ENCODE measurements at places on chromosomes 2 and 18.

DNA sequence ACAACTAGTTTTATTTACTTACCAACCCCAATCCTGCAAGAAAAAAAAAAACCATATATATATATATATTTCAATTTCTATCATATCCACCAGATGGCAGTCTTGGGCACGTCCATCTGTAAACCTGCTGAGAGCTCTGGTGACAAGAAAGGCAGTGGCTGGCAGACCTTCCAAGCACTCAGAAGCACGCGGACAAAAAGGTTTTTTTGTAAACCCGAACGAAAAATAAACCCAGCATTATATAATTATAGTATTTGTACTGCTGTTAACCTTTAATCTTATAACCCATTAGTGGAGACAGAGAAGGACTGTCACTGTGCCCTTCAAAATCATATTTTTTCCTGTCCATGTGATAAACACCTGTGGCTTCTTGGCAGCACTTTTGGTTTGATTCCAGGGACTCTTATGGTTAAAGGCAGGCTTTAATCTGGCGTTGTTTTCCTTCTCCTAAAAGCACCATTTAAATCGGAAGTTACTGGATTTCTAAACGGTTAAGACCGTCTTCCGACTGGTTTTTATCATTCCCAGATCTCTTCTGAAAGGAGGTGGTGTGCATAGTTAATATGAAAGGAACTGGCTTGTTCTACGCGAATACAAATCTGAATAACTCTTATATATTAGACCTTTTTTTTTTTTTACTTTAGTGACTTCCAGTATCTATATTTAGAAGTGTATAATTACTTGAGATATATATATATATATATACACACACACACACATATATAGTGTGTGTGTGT, 31.0 kb upstream of the SLC3A1 start:
- peak; percentile 99 for DNase-seq

- DNase-seq = no peak
Observed at GRCh38 chr2:10220045-10220901, 82.4 kb upstream of the HPCAL1 start.

- DNase-seq = no peak
Observed at GRCh38 chr2:191249156-191249813, 4.1 kb downstream of the MYO1B start.

DNA sequence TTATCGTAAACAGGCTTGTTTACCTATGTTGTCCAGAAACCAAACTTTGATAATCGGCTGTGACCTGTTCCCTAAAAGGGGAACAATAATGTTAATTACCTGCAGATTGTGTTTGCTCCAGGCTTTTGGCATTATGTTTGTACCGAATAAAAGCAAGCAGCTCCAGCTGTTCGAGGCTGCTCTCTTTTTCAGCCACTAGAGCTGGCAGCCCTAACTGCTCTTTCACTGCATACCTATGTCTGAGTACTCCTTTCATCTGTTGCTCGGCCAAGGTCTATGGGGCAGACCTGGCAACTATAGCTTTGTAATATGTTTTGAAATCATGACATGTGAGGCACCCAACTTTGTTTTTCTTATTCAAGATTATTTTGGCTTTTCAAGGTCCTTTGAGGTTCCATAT, 77.8 kb upstream of the EHBP1 start:
- DNase-seq = no peak

DNA sequence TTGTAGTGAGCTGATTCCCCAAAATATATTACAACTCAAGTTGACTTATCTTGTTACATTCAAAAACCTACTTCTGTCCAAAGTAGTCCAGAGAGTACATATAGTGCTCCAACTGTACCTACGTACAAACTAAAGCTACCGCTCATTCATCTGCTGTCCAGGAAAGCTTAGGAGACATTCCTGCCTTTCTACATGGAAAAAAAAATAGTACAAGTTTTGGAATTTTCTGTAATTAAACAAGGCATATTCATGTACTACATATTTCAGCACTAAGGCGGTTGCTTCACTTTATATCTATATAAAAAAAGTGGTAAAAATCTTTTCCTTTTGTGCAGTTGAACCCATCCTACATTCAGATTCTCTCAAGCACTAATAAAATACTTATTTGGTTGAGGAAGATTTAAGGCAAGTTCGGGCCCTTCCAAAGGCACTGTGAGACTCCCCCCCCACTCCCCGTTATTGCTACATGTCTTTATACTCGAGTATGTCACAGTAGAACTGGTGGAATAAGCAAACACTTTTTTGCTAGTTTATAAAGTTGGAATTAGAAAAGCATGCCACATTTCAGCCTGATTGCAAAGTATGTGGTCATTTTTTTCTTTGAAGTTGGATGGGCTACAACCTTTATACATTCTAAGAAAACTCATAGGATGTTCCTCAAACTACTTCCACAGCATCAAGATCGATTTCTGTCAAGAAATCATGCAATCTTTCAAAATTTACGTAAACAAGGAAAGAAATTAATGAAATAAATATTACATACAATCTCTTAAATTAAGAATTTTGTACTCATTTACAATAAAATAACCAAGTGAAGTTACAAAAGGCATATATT, 3.7 kb downstream of the ZFP36L2 start:
- DNase-seq = no peak

GRCh38 chr18:8615397-8616027, 6.3 kb downstream of the RAB12 start:
- no peak for DNase-seq

- peak; percentile 47 for DNase-seq
Observed at GRCh38 chr2:130963849-130964793, 127.4 kb downstream of the ARHGEF4 start.

- peak; percentile 56 for DNase-seq
Observed at GRCh38 chr2:174699993-174700766, 64.1 kb downstream of the CHRNA1 start.

GRCh38 chr18:9477509-9477908, 2.2 kb downstream of the RALBP1 start:
- no peak for DNase-seq

DNA sequence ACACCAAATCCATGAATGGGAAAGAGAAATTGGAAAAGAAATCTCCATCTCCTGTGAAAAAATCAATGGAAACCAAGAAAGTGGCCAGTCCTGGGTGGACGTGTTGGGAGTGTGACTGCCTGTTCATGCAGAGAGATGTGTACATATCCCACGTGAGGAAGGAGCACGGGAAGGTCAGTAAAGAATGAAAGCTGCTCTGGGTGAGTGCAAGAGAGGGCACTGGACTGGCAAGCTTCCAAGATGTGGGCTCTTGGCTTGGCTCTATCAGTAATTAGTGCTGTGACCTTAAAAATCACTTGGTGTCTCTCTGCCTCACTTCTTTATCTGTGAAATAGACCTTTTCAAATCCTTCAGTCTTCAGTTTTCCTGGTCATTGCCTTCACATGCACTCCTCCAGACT, 89.0 kb downstream of the ZNF532 start:
- DNase-seq = peak; percentile 76

GRCh38 chr2:217430916-217431576, 571.2 kb upstream of the TNP1 start:
- no peak for DNase-seq

- no peak for DNase-seq
Observed at GRCh38 chr2:169476459-169476858, 2.8 kb upstream of the BBS5 start.

DNA sequence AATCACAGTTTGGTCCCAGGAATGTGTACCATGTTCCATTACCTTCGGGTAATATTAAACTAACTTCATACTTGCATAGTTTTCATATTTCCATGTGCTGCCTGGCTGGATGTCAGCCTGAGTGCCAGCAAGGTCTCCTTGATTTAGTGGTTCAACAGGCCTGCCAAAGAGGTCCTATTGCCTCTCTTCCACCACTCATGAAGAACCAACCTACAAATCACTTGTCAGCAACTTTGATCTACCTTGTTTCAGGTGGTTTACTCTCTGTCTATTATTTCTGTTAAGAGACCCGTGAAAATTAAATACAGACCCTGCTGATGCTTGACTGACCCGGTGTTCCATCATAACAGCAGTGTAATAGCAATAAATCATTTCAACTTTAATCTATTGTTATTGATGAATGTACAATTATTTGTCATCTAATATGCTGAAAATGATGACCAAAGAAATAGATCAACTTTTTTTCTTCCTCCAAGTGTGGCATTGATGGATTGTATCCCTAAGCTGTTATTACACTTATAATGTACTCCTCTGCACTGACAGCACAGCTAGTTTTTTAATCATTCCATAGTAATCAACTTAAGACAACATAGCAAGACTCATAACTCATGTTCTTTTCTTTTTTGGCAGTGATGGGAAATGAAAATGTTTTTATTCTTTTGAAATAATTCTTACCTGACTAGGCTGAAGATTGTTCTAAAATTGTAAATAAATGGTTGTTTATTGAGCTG, 1220.2 kb upstream of the ACVR2A start:
- DNase-seq = no peak

DNA sequence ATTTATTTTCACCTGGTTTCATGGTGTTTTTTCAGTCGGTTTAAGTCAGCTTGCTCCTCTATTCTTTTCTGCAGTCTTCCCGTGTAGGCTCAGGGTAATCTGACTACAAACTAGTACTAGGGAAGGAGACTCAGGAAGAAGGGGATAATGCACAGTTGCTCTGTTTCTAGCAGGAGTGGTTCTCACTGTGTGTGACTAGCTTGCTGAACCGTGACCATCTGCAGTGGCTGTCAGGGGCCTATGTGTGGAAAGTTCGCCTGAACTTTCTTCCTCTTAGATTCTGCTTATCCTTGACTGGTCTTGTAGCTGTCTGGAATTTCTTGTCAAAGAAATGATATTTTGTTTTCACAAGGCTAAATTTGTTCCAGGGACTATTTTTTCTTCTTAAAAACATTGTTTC, 46.3 kb upstream of the AQP4 start:
- DNase-seq = no peak

DNA sequence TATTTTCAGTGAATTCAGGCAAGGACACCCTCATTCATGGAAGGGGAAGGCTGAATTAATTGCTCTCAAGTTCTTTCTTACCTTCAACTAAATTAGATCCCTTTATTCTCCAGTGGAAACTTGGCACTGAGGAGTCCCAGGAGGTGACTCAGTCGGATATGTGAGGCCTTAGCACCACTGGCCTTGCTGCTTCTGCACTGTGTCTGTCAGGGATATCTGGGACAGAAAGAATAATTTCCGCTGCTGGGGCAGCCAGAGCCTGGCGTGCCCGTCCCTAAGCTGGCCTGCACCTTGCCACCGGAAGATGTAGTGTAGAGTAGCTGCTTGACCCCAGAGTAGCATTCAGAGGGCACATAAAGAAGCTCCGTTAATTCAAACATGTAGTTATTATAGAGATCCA, 53.4 kb downstream of the LIMS1 start:
- DNase-seq = no peak

DNA sequence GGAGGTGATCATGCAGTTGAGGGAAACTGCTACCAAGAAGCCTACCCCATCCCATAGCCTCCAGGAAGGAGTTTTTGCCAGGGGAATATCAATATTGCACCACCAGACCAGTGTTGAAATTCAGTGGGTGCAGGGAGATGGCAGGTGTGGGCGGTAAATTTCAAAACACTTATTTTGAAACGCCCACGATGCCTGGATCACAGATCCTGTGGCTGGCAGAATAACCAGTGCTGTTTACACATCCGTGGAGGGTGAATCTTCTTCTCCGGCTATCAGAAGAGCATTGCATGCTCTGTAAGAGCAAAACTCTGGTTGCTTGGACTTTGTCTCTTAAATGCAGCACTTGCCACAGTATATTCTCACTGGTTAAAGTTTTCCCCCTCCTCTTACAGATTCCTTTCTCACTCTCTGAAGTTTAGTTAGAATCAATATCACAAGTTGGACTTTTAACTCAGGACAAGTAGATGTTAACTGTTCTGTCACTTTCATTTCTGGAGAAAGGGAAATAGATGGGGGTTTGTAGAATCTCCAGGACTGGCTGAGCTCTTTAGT, 70.5 kb upstream of the ZCCHC2 start:
- no peak for DNase-seq

GRCh38 chr2:120693121-120693520, 42.5 kb upstream of the GLI2 start:
- DNase-seq = no peak

DNA sequence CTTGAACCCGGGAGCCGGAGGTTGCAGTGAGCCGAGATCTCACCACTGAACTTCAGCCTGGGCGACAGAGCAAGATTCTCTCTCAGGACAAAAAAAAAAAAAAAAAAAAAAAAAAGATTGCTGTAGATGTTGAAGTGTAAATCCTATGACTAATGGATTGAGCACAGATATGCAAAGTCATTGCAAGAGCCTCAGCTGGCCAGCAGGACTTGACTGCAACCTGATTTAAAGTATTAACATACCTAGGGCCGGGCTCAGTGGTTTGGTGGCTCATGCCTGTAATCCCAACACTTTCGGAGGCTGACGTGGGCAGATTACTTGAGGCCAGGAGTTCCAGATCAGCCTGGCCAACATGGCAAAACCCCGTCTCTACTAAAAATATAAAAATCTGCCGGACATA, 103.4 kb upstream of the MSH2 start:
- DNase-seq = no peak

DNA sequence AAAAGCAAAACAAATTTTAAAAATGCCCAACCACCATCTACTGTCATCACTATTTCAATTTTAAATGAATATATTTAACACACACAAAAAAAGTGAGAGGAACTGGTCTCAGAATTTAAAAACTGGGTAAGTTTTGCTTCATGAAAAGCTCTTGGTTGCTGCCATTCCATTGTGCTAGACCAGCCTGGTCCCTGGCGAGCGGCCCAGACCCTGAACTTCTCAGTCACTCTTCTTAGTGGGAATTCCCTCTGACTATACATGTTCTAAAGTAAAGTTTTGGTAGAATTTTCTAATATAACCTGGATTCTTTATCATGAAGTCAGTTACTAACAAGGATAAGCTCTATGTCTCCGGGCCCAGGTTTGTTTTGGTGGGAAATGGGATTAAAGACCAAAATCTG, 34.8 kb upstream of the TMEM177 start:
- DNase-seq = no peak

DNA sequence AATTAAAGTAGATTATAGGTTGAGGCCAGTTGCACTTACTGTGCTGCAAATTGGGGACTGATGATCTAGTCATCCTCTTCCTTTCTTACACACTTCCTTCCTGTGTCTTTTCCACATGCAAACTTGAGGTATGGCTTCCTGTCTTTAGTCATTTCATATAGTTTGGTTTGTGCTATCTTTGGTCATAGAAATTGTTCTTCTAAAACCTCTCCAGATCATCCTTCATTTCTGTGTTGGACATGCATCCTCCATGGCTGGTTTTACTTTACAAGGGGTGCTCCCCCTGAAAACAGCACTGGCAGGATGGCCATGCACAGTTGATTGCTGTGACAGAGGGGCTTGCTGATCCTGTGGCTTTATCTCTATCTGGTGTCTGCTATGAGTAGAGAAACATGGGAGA, 36.5 kb downstream of the MGAT5 start:
- DNase-seq = no peak

- no peak for DNase-seq
Observed at GRCh38 chr2:126907671-126908070, 9.0 kb downstream of the TEX51 start.

GRCh38 chr2:167653131-167653530, 594.3 kb downstream of the STK39 start:
- no peak for DNase-seq

GRCh38 chr2:141633132-141633531, 497.7 kb downstream of the LRP1B start:
- no peak for DNase-seq
